ENCODE measurements at places on chromosomes 6 and 20. TPM values are rescaled to one million over a fixed set of nuclear protein-coding genes. Genes with fewer than 3 reads are reported as not detected.

The MAS1 gene
- total RNA-seq: 0.31 TPM

The SPATA2 gene
- total RNA-seq: 4.1 TPM

The BPIFB4 gene
- not detected for total RNA-seq

The RNF39 gene
- not detected for total RNA-seq

The BNIP5 gene
- total RNA-seq: not detected

The NOX3 gene
- total RNA-seq: not detected

The SLX4IP gene
- total RNA-seq: 7.8 TPM

The LAMA4 gene
- total RNA-seq: 26.0 TPM

The PCSK2 gene
- 40.7 TPM for total RNA-seq

The FNDC11 gene
- total RNA-seq: 4.1 TPM

The DYNLRB1 gene
- 59.5 TPM for total RNA-seq

The DEFB125 gene
- total RNA-seq: not detected

The HTR1E gene
- 0.63 TPM for total RNA-seq

The MUCL3 gene
- not detected for total RNA-seq

The PLCB1 gene
- total RNA-seq: 115 TPM

The ULBP2 gene
- total RNA-seq: 3.4 TPM

The MYLK2 gene
- 0.94 TPM for total RNA-seq

The GZF1 gene
- total RNA-seq: 26.0 TPM

The SLC17A3 gene
- total RNA-seq: not detected

The RSPO3 gene
- 23.5 TPM for total RNA-seq

The ZNF76 gene
- 20.7 TPM for total RNA-seq

The CLPSL1 gene
- not detected for total RNA-seq

The DSP gene
- 2.5 TPM for total RNA-seq

The GSTA3 gene
- total RNA-seq: not detected

The IPCEF1 gene
- 32.6 TPM for total RNA-seq

The SEMG1 gene
- total RNA-seq: not detected

The RFX6 gene
- total RNA-seq: not detected

The CGAS gene
- 1.6 TPM for total RNA-seq

The SRC gene
- total RNA-seq: 34.4 TPM

The ENPP4 gene
- total RNA-seq: 19.7 TPM

The MUC21 gene
- not detected for total RNA-seq

The CDH22 gene
- total RNA-seq: 1.6 TPM

The FKBP1A gene
- 101 TPM for total RNA-seq

The OR12D3 gene
- total RNA-seq: not detected
